Activated naive CD4-positive, alpha-beta T cell (primary cell): ENCODE measurements at places on chromosomes 5 and 9.
A peak's percentile ranks its signal among the peaks of the same experiment; 100 is the strongest.

- no peak for DNase-seq
These were observed 239.9 kb upstream of the PANK3 start for GRCh38 chr5:168819004-168819621.

DNA sequence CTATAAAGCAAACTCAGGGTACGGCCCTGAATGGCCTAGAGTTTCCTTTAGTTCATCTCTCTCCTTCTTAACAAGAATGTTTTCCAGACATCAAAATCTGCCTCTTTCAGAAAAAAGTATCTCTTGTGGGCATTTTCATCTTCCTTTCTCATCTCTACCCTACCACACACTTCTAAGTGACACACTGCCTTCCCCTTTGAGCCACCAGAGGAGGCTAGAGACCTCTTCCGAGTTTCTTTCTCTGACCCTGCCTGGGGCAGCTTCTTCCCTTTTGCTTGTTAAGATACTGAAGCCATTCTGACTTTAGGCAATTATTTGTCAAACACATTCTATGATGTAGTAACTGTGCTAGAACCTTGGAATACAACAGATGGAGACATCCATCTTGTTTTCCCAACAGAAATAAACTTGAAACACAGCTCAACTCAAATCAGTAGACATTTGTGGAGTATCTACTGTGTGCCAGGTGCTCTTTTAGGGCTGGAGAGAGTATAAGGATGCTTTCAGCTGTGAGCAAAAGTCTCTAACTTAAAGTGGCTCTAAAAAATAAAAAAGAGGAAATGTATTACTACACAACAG is 8.6 kb upstream of the SV2C start:
- DNase-seq, result no peak

DNA sequence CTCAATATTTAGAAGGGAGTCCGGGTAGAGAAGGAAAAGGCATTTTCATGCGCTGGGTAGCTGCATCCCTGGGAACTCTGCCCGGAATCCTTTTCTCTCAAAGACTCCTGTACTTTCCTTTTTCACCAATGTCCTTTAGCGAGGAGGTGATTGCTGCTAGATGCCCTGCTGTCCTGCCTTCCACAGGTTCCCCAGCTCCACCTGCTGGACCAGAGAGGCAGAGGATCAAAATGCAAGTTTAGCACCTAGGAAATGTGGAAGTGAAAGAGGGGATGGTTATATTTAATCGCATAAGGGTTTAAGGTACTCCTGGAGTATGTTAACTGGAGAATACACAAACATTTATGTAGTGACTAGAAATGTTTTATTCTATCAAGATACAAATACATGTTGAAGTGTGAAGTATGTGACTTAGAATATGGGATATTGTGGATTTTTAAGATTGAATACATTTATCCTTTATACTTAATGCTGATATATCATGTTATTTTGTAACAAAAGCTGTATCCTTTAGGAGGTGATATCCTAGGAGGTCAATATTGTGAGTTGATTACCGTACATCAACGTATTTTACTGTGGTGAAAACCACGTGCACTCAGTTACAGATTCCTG is 145.7 kb downstream of the ARHGAP26 start:
- DNase-seq, result no peak

DNA sequence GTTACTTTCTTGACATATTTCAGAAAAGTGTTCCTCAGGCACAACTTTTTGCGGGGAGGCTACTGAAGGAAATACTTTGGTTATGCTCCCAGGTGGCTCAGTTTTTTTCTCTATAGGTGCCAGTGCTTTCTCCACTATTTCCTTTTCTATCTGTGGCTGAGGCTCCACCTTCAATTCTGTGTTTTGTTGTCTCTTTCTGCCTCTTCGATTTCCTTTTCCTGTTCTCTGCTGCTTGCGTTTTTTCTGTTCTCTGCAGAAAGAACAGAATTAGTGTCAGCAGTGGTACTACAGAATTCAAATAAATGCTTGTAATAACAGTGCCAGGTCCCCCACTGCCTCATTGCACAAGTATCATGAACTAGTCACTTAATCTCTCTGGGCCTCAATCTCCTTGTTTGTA is 7.0 kb downstream of the HEMGN start:
- no peak for DNase-seq

GRCh38 chr5:98774192-98775033 is 950 bp downstream of the RGMB start:
- DNase-seq, result peak; percentile 43

DNA sequence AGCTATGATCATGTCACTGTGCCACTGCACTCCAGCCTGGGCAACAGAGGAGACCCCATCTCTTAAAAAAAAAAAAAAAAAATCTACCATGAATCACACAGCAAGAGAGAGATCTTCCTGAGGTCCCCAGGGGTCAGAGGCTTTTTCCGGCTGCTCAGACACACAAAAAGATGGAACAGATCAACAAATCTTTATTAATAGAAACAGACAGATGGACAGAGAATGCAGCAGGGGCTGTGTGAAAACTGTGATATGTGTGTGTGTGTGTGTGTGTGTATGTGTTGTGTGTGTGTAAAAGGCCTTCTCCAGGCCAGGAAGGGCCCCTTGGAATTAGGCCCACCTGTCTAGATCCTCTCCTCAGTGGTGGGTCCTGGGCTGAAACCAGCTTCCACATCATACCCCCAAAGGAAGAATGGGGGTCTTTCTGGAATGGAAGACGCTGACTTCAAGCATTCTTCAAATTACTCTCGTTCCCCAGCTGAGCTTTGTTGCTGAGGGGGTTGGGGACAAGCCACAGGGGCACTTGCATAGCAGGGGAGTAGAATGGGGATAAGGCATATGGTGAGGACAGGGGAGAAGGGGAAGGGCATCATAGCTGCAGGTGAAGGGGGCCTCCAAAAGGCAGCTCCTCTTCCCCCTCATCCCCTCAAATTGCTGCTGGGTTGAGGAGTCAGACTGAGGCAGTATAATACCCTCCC is 2.9 kb downstream of the SIGMAR1 start:
- DNase-seq, result no peak

GRCh38 chr5:153899746-153900145 is 139.0 kb downstream of the FAM114A2 start:
- no peak for DNase-seq

GRCh38 chr5:52597625-52598024 is 190.1 kb upstream of the ITGA1 start:
- DNase-seq, result no peak

DNA sequence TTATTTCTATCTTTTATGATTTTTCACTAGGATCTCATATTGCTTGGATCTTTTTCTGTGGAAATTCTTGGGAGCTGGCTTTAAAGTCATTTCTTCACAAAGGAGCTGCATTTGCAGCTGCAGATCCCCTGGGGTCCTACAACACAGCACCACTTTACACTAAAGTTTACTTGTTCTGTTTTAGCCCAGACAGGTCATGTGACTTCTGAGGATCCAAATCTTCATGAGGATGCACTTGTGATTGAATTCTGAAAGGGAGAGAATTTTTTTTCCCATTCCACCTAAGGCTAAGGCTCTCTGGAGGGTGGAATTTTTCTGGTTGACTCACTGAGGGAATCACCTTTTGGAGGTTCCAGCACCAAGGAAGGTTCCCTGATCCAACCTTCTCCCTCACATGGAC is 43.4 kb downstream of the ACOT12 start:
- DNase-seq, result no peak

DNA sequence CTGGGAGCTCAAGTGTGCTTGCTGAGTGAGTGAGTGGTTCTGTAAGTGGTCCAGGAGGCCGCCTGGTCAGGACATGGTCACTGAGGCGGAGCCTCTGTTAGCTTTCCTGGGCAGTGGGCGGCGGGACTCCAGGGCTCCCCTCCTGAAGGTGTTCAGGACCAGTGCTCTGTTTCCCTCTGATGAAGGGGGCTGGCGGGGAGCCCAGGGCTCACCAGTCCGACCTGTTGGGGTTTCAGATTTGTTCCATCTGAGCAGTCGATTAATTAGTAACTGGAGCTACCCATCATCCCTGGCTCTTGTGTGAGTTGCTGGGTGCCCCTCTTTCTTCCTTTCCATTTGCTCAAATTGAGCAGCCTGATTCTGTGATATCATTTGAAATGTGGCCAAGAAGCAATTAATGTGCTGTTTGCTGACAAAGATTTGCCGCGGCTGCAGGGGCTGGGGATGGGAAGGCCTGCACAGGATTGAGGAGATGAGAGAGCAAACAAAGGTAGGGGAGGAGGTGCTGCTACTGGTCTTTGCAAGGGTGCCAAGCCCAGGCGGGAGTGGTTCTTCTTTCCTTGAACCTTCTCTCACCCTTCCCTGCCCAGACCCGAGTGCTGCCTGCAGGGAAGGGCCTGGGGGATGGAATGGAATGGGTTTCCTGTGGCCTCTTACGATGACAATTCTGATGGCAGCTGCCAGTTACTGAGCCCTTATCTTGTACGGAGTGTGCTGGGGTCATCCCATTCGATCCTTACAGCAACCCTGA is 92.8 kb upstream of the PITX1 start:
- no peak for DNase-seq

DNA sequence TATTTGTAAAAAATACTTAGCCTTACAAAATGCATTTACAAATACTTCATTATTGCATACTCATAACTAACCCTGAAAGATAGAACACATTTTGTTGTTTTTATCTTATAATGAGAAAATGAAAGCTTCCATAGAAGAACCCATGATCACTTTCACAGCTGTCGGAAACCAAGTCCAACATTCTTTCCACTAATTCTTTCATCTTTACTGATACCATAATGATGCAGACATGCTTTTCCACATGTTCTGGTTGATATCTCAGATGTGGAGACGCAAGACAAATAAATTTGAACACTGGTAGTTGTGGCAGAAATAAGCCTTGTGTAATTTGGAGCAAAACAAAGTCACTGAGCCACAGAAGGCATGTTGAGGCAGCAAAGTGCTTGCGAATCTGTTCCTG is 136.0 kb downstream of the FBXO4 start:
- DNase-seq, result no peak

GRCh38 chr9:113803811-113804589 is 72.1 kb upstream of the ZNF618 start:
- DNase-seq, result no peak

- no peak for DNase-seq
These were observed 15.4 kb downstream of the STXBP1 start for GRCh38 chr9:127627494-127627855.

GRCh38 chr5:30930736-30931135 is 262.8 kb upstream of the CDH6 start:
- DNase-seq, result no peak

DNA sequence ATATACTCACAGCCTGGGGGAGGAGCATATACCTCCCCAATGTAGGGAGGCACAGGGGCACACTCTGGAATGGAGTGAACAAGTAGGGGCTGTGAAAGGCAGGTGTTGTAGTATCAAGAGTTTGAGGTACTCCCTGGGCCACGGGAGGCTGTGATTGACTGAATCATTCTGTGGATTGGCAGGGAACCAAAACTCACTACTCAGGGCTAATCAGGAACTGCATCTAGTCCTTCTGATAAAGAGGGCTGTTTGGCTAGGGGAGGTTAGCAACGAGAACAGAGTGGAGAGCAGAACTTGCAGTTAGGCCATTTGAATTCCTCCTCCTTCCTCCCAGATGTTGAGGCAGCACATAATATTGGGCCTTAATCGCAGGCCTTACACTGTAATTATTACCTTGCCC is 369.2 kb upstream of the MPDZ start:
- no peak for DNase-seq

DNA sequence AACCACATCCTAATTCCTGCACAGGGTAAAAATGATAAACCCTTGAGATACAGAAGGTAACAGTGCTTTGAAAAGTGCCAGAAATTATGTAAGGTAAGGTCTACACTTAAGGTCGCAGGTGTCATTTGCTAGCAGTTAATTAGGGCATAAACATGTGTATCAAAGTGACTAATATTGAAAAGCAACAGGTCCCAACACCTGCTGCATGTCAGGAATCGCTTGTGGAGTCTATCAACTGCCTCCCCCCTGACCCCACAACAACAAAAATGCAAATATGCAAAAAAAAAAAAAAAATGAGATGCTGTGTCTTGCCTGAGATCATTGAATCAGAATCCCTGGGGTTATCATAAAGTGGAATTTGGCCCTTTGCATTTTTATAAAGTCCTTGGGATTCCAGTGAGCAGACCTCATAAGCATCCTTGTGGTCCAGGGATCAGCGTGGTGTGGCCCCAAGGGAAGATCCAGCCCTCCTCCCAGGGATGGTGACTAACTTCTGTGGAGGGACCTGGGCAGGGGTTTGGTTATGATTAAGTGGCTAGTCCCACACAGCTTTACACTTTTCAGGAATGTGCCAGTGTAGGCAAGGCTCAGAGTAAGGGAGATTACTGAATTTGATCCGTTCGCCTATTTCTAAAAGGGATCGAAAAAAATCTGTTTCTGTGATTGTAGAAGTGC is 92.5 kb upstream of the TNFSF8 start:
- DNase-seq, result no peak

- no peak for DNase-seq
These were observed 1.1 kb upstream of the CCDC187 start for GRCh38 chr9:136304981-136305380.

DNA sequence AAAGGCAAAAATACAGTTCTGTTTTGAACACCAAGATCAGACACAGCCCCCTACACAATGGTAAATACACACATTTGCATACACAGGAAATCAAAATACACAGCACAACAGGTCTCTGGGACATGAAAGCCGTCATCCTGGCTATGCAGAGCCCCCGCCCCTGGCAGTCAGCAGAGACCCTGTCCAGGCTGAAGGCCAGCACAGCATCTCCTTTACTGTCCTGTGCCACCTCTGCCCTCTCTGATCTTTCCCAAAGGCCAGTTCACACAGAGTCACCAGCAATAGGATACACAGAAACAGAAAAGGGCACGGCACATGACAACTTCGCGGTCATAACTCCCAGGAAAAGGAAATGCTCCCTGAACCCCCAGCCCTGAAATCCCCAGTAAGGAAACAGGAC is 34.2 kb upstream of the SMU1 start:
- DNase-seq, result no peak

DNA sequence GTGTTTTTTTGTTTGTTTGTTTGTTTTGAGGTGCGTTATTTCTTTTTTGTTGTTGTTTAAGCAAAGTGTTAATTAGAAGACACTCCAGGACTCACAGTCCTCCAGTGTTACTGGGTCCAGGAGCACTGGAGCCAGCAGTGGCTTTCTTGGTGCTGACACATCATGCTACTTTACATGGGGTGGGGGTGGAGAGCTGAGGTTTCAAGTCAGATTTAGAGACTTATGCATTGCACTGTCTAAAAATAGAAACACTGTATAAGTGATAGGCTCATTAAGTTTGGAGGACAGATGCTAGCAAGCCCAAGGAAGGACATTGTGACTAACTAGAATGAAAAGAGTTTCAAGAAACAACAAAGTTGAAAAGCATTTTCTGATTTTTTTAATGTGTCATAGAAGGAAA is 2209.2 kb downstream of the MAT2B start:
- no peak for DNase-seq

GRCh38 chr5:173941758-173942401 is 47.1 kb upstream of the C5orf47 start:
- no peak for DNase-seq

- DNase-seq, result no peak
These were observed 108.3 kb downstream of the EPB41L4A start for GRCh38 chr5:112310746-112311145.

GRCh38 chr5:156359476-156359875 is 32.5 kb downstream of the SGCD start:
- no peak for DNase-seq
